RWPE2 (cell line): ENCODE measurements at places on chromosomes 12 and 14.

DNA sequence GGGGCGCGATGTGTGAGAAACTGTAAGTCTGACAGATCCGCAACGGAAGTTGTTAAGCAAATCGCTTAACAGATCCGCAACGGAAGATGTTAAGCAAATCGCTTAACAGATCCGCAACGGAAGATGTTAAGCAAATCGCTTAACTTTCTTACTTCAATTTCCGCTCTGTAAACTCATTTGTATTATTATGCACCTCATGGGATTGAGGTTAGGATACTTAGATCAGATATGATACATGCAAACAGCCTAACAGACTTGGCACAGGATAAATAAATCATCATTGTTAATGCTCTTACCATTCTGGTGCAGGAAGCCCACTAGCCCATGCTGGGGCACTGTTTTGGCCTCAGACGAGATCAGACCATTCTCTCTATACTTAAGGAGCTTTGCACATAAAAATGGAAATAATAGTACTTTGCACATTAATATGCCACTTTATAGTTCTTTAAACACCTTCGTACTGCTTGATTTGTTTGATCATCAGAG is 399 bp downstream of the NCAPD2 start:
- DNase-seq = no peak

GRCh38 chr12:70408004-70408790 is 42.1 kb downstream of the KCNMB4 start:
- no peak for DNase-seq

GRCh38 chr12:14238221-14238792 is 127.2 kb upstream of the ATF7IP start:
- no peak for DNase-seq

DNA sequence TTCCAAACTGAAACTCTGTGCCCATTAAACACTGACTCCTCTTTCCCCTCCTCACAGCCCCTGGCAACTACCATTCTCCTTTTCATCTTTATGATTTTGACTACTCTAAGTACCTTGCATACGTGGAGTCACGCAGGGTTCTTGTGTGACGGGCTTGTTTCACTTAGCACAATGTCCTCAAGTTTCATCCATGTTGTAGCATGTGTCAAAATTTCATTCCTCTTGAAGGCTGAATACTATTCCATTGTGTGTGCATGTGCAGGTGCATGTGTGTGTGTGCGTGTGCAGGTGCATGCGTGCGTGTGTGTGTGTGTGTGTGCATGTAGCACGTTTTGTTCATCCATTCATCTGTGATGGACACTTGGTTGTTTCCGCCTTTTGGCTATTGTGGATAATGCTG is 106.1 kb downstream of the ZFP36L1 start:
- no peak for DNase-seq

DNA sequence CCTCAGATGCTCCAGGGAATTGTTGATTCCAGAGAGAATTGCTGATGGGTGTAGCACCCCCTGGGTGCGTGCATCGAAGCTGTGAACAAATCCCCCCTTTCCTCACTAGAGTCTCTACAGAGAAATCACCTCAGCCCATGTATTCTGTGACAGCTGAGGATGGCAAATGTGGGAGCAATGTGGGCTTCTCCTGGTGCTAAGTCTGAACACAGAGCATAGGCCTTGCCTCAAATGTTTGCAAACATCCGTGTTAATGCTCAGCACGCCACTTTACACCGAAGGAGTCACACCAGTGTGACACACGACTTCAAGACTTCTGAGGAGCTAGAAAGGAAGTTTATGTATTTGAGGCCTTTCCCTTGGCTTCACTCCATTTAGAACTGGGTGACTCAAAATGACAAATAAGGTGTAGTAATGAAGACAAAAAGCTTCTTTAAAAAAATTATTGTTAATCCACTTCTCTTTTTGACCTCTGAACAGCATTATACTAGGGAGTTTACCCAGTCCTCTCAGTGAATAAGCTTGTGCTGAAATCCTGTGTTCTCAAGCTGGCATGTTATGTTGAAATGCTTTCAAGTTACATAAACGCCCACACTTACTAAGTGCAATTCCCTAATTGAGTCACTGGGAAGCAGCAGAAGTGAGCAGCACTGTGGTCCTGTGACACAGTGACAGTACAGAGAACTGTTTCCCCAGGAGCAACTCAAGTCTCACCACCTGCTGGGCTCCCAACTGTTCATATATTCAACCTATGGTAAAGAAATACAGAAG is 92.9 kb downstream of the FAR2 start:
- DNase-seq = no peak

DNA sequence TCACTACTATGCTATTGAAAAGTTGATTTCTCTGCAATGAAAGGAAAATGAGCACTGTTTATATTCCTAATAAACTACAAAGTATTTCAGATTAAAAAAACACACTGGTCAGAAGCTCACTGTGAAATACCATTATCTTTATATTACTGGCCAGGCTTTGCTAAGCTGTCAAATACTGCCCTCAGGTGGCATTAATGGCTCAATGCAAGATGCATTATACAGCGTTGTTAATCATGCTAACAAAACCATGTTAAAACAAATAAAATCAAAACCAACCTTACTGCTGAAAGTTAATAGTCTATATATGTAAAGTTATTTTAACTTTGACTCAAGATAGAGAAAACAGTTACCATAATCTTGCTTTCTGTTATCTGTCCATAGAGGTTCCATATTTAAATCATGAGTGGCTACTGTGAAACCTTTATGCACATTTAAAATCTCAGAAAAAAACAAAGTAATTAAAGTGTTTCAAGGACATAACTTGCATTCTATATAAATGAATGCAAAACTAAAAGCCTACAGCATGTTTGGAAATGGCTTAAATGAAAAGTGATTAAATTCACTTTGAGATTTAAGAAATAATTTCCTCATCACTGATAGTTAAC is 121.7 kb downstream of the RALGAPA1 start:
- no peak for DNase-seq
